ENCODE measurements at places on chromosomes 2 and 18.

DNA sequence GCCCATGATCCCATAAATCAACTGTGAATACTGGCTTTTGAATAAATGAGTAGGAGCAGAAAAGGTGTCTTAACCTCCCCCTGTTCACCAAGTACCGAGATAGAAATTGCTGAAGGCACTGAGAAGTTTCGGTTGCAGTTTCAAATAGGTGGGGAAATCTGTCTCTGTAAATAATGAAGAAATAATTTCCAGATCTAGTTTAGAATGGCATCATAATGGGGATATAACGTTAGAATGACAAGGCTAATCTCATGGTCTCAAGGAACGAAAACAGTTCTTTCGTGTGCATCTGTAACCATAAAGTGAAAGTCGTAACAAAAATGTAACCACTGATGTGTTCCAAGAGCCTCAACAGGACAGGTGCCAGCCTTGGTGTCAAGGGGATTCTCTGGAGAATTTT is 49.9 kb upstream of the TMEM18 start:
- H3K27ac ChIP-seq = no peak overlapping the region
- H3K4me3 ChIP-seq = no peak overlapping the region
- no peak for DNase-seq
- H3K4me1 ChIP-seq = no peaks in the 10 kb centered on the region
- H3K27me3 ChIP-seq = peaks cover 8% of the 10 kb centered on the region

DNA sequence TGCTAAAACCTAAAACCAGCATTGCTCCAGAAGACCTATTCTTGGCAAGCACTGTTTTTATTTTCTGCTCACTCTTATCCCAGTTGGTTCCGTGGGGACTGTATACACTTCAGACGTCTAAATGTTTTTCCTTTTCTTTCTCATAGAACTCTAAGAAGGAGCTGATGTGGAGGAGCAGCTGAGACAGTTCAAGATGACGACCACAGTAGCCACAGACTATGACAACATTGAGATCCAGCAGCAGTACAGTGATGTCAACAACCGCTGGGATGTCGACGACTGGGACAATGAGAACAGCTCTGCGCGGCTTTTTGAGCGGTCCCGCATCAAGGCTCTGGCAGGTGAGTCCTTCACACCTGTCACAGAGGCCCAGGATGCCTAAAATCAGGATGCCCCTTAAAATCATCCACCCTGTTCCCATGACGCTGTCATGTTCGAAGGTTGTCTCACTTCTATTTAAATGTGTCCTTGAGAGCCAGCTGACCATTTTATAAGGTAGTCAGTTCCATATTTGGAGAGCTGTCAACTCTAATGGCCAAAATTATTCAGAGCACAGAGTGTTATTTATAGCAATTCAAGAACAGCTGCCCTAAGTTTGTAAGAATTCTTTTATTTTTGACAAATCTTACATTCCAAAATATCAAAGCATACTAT is 70.2 kb downstream of the SPTBN1 start:
- H3K27ac ChIP-seq = no peak overlapping the region
- no peaks in the 10 kb centered on the region for H3K36me3 ChIP-seq
- peaks cover 6% of the 10 kb centered on the region for H3K4me1 ChIP-seq

GRCh38 chr2:55017880-55018279 is 32.4 kb downstream of the RTN4 start:
- no peak for DNase-seq
- no peaks in the 10 kb centered on the region for H3K36me3 ChIP-seq
- H3K27me3 ChIP-seq = no peaks in the 10 kb centered on the region
- no peak overlapping the region for H3K4me3 ChIP-seq

GRCh38 chr2:128520340-128520739 is 201.7 kb upstream of the HS6ST1 start:
- peaks cover 4% of the 10 kb centered on the region for H3K27me3 ChIP-seq
- no peak overlapping the region for H3K27ac ChIP-seq
- DNase-seq = no peak
- no peak overlapping the region for H3K4me3 ChIP-seq

DNA sequence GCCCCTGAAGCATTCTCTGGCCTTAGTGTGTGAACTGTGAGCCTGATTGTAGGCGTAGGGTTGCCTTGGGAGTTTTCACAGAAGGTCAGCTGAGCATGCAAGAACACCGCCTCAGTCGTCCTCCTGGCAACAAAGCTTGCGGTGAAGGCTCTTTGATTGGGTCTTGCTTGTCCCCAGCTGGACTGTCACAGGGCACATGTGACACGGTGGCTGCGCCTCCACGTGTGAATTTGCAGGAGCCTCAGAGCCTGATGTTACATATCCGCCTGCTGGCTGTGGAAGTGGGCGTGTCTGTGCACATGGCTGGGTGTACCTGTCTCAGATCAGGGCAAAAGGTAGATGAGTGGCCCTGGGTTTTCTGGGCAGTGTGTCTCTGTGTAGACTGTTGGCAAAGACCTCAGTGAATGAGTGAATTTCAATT is 228.7 kb downstream of the HAUS1 start:
- H3K27ac ChIP-seq = peak overlapping the region; percentile 78
- H3K4me1 ChIP-seq = peaks cover 54% of the 10 kb centered on the region
- peak overlapping the region; percentile 100 for H3K4me3 ChIP-seq
- H3K36me3 ChIP-seq = no peaks in the 10 kb centered on the region
- peaks cover 10% of the 10 kb centered on the region for H3K27me3 ChIP-seq

DNA sequence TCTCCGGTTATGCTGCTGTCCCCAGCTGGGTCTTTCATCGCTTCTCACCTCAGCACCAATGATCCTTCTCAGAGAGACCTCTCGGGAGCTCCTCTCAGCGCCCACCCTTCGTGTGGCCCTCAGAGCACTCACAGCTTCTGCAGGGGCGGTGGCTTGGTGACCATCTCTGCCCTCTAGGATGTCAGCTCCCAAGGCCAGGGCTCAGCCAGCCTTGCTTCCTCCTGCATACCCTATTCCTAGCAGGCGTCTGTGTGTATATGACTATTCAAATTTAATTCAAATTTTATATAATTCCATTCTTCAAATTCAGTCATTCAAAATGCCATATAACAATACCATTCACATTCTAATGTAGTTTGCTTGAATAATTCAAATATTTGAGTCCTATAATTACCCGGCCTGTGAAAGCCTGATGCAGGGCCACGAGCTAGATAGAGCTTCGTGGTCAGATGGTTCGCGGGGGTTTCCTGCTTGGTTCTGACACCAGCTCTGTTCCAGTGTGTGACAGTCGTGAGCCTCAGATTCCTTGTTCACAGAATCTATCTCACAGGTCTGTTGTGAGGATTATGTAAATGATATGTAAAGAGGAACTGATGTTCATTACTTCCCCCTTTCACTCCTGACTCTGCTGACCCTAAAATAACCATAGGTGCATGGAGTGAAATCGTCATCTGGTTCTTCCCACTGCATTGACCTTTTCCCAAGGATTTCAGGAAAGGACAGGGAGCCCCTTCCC is 94.0 kb upstream of the CNGA3 start:
- DNase-seq = no peak
- H3K27ac ChIP-seq = no peak overlapping the region
- H3K27me3 ChIP-seq = peaks cover 16% of the 10 kb centered on the region
- no peaks in the 10 kb centered on the region for H3K4me1 ChIP-seq
- no peak overlapping the region for H3K4me3 ChIP-seq

DNA sequence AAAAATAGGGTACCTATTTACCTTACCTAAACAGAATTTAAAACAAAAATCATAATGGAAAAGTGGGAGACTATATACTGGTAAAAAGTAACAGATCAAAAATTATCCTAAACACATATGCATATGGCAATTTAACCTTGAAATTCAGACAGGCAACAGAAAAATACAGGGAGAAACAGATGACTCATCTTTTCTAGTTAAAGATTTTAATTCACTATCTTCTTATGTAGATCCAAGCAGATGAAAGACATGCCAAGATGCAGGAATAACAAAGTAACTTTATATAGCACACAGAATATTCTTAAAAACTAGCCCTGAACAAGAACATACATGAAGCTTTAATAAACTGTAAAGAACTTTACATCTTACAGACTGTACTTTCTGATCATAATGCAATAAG is 30.9 kb downstream of the PRPF40A start:
- no peak overlapping the region for H3K4me3 ChIP-seq
- H3K4me1 ChIP-seq = peaks cover 19% of the 10 kb centered on the region
- H3K27me3 ChIP-seq = no peaks in the 10 kb centered on the region
- H3K36me3 ChIP-seq = no peaks in the 10 kb centered on the region
- no peak overlapping the region for H3K27ac ChIP-seq

DNA sequence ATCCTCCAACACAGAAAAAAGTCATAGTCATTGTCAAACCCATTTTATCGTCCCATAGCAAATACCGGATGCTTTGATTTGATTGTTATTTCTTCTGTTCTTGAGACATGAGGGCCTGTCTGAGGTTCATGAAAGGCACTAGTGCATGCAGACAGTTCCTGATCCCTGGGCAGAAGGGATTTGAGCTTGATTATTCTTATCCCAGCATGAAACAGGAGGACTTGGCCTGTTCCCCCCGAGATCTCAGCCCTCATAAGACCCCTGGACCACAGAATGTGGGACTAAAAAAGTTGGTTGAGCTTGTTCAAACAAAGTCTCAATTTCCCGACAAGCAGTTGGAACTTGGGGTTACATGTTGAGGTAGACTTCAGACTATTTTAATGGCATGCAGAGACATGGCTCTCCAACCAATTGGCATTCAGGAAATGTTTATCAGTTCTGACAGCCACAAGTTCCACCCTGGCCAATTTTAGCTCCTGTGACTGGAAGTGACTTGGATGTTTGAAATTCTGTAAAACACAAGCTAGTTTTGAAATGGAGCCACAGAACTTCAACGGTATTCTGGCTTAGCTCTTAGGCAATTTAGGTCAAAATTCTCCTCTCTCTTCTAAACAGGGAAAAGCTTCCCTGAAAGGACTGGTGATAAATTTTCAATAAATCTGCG is 366.9 kb upstream of the SLC14A2 start:
- no peaks in the 10 kb centered on the region for H3K36me3 ChIP-seq
- DNase-seq = no peak
- H3K27me3 ChIP-seq = no peaks in the 10 kb centered on the region
- H3K27ac ChIP-seq = no peak overlapping the region
- H3K4me1 ChIP-seq = no peaks in the 10 kb centered on the region
